ENCODE measurements at places on chromosomes 5 and 9.

- DNase-seq, result no peak
Observed at GRCh38 chr5:149284501-149284900, 12.8 kb downstream of the AFAP1L1 start.

DNA sequence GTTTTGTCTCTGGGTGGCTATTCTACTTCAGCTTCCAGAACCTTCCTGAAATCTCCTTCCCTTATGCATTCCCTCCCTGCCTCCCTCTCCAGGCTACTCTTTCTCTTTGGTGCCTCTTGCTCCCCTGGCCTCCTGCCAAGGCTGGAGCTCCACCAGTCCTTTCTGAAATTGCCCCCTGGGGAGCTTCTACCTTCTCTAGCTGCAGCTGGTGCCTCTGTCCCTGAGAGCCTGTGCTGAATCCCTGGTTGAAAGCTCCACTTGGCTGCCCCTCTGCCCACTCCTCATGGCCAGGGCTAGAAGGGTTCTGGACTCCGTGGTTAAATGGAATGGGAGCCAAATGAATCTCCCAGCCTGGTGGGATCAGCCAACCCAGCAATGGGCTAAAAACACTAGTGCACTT, 80.1 kb downstream of the COL15A1 start:
- DNase-seq, result no peak

DNA sequence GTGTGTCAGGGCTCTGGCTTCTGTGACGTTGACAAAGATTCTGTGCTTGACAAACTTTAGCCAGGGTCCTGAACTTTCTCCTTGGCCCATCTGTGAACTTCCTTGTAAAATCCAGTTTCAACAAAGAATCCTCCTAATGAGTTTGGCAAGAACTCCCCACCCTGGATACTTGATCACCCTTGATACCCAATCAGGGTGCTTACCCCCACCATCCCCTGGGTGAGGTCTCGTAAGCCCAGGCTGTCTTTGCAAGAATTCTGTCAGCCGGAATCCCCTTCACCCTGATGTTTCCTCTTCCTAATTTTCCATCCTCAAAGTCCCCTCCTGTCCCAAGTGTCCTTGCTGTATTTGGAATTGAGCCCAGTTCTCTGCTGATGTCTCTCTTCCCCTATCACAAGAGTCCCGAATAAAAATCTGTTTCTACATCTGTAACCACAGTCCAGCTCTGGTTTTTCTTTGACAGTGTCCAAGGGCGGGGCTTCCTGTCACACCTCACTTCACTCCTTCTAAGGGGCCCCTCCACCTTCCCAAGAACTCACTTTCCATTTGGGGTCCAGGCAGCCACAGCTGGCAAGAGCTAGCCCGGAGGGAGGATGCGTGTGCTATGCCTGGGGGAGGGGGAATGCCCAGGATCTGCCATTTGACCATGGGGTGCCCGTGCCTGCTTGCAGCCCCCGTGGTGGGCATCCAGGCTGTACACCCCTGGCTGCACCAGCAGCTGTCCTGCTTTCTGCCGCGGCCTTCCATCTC, 2.7 kb upstream of the CARD19 start:
- no peak for DNase-seq

DNA sequence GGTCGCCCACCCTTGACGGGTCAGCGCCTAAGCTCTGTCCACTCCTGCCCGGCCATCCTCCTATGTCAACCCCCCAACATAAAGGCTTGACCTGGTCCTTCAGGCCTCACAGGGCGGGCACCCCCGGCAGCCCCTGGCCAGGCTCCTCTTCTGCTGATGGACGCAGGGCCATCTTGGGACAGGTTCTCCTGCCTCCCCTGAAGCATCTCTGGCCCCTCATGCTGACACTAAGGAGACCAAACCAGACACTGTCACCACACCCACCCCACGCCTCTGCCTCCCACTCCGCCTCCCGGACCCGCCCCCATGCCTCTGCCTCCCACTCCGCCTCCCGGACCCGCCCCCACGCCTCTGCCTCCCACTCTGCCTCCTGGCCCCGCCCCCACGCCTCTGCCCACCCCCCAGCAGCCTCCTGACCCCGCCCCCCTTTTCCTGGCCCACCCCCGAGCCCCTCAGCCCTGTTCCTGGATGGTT, 6.8 kb downstream of the OBP2A start:
- no peak for DNase-seq

GRCh38 chr5:15798006-15798405, 298.0 kb downstream of the FBXL7 start:
- no peak for DNase-seq

DNA sequence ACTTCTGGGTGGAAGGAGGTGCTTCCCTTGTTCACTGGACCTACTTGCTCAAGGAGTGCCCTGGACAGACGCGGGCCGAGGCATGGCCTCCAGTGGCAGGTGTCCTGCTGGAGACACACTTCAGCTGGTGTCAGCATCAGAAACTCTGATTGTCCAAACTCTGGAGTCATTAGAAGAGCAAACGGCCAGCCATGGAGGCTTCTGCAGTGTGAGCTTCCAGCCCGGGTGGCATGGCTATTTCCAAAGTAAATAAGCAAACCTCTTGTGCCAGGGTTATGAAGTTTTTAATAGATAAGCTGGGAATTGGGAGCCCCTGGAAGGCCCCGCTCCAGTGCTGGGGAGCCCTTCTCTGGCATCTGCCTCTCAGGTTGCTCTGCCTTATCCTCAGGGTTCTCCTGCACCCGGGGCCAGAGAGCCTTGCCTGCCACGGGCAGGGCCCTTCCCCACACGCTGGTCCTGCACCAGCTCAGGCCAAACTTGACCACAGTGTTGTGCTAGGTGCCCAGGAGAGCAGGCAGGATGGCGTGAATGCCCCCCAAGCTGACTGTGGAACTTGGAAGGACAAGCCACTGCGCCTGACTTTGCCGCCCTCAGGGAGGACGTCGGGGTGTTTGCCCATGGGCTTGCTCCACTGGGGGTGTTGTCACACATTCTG, 285.6 kb downstream of the GADD45G start:
- DNase-seq, result no peak

GRCh38 chr9:132249123-132249522, 87.3 kb downstream of the NTNG2 start:
- DNase-seq, result no peak

GRCh38 chr5:56986626-56986947, 34.7 kb upstream of the MIER3 start:
- peak; percentile 58 for DNase-seq

DNA sequence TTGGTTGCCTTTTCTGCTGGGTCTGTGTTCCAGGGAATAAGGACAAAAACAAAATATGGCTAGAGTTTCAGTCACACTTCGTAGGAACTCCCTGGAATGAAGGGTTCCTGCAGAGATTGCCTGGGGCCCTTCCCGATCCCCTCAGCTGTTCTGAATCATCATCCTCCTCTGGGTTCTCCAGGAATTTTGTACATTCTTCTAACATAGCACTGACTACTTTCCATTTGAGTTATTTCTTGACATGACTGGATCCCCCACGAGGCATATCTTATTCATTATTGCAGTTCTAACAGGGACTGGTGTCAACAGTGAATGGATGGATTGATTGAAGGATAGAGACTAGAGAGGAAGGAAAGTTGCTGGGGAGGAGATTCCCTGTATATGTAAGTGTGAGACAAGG, 49.2 kb upstream of the TNC start:
- peak; percentile 82 for DNase-seq

DNA sequence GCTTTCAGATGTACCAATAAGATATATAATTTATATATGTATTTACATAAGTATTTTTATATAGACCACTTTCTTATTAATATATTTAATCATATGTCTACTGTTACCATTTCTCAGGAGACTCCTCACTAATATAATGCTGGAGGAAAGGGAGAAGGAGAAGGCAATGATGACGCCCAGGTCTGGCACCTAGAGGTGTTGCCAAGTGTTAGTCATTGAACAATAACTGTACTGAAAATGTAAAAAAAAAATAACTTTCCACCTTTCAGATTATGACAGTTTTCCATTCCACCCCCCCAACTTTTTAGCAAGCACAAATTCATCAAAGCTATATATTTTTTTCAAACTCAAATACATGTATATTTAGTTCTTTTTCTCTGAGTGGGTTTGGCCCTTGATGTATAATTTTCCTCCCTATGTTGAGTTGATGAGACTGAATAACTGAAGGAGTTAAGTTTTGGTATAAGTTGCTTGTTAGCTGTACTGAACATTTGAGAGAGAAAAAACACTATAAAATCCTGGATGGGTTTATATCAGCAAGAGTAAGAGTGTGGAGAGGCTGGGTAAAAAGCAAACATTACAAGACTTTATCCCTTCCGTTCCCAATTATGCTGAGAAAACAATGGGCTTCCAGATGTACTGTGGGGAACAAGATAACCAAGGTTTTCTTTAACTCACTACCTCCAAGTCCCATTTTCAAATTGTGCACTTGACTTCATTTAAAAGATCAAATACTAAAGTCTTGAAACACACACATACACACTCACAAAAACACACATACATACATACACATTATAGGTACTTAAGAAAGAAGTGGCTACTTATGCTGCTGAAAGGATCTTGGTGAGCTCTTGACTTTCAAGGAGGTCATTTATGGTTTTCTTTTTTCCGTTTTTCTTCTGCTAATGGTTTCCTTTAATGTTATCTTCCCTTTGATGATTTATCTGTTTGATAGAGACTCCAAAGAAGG, 142.8 kb upstream of the IFNE start:
- no peak for DNase-seq

DNA sequence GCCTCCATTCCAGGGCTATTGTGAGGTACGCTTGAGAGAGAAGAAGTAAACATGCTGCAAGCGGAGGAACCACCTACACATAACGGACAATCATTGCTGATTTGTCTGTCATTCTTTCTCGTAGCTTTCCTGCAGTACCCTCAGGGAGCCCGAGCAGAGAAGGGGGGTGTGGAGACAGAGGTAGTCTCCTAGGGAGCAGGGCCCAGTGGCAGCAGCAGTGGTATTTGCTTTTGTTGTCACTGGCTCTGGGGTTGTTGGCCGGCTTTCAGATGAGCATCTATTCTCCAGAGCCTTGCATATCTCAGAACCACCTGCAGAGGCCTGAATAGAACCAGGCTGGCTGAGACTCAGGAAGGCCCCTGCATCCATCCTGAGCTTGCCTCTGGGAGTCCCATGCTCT, 19.9 kb downstream of the ENHO start:
- DNase-seq, result no peak

DNA sequence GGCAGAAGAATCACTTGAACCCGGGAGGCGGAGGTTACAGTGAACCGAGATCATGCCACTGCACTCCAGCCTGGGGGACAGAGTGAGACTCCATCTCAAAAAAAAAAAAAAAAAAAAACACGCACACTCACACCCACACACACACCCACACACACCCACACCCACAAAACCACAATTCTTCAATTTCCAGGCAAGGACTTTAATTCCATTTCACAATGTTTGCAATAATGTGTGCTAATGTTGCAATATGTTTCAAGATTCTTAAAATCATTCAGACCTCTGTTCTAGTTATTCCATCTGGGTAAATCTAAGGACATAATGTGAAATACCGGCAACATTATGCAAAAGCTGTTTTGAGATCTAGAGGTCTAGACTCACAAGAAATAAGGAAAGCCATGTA, 28.3 kb downstream of the CCDC69 start:
- DNase-seq, result no peak

DNA sequence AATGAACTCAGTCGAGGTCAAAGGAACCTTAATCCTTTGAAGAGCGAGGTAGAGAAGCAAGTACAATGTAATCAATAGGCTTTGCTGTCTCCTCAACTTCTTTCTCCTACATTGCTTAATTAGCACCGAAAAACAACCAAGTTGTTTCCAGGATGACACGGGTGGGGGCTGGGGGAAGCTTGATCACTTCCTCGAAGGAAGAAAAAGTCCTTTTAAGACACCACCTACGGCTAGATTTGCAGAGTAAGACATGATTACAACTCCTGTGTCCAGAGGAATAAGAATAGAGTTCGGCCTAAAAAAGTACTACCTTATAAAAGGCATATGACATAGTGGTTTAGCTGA, 811 bp upstream of the ARRDC3 start:
- no peak for DNase-seq

DNA sequence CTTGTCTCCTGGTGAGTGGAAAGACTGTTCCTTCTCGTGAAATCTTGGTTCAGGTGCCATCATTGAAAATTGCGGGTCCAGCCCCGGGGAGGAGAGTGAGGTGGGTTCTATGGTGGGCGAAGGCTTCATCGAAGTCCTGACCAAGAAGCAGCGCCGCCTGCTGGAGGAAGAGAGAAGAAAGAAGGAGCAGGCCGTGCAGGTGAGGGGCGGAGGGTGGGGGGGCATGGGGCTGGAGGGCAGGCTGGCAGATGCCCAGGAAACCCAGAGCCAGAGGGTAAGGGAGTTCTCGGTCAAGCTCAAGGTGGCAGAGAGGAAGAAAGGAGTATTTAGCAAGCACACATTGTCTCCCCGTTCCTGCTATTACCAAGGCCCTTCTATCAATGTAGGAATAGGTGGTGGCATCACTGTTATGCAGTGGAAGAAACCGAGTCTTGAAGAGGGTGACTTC, 24.3 kb upstream of the POMT1 start:
- no peak for DNase-seq

DNA sequence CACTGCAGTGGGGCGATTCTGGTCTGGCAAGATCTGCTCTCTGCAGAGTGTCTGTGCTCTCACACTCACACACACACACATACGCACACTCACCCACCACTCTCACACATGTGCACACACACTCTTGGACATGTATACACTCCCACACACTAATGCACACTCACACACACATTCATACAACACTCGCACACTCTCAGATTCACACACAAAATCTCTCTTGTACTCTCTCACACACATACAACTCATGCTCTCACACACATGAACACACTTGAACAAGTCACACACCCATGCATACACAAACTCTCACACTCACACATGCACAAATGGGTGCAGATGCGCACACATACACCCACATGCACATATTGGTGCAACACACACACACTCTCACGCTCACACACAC, 31.7 kb downstream of the TMEM174 start:
- no peak for DNase-seq

DNA sequence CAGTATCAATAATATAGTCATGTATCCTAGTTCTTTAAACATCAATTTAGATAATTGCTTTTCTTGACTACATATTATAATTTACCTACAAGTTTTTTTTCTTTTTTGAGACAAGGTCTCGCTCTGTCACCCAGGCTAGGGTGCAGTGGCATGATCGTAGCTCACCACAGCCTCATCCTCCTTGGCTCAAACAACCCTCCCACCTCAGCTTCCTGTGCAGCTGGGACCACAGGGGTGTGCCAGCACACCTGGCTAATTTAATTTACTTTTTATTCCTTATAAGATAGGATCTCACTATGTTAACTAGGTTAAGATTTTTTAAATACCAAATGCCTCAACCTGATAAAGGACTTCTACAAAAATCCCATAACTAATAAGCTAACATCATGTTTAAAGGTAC, 21.1 kb downstream of the UIMC1 start:
- DNase-seq, result no peak

DNA sequence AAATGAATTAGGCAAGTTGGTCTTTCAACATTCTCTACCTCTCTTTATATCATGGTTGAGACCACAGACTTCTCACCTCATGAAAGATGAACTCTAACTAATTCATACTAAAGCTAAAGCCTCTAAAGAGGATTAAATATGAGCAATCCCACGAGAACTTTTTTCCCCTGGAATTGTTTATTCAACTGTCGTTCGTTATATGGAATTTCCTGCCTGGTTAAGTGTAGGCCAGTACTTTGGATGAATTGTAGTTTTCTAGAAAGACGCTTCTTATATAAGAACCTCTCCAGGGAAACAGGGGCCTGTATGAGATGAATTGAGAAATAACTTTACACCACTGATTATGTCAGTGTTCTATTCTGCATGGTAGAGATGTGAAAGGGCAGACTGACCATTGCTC, 42.9 kb downstream of the PDCD1LG2 start:
- no peak for DNase-seq

GRCh38 chr9:109478665-109479380, 19.3 kb downstream of the PTPN3 start:
- no peak for DNase-seq

- no peak for DNase-seq
Observed at GRCh38 chr9:7790022-7790818, 9.4 kb downstream of the DMAC1 start.
